ENCODE measurements at places on chromosomes 13 and 19. TPM values are rescaled to one million over a fixed set of nuclear protein-coding genes. Genes with fewer than 3 reads are reported as not detected.

Gene CEACAM16
- total RNA-seq, result not detected

Gene PABPC3
- 0.17 TPM for total RNA-seq

Gene IL4I1
- not detected for total RNA-seq

Gene AMER2
- total RNA-seq, result not detected

Gene PSPN
- total RNA-seq, result 0.94 TPM

Gene SIGLEC6
- total RNA-seq, result not detected

Gene JAK3
- total RNA-seq, result 8.2 TPM

Gene MYH14
- total RNA-seq, result 4.5 TPM

Gene CRLF1
- 2.3 TPM for total RNA-seq

Gene FOXA3
- total RNA-seq, result not detected

Gene DIS3
- total RNA-seq, result 42.1 TPM

Gene ZNF763
- 1.1 TPM for total RNA-seq

Gene TGDS
- total RNA-seq, result 12.0 TPM

Gene ADGRE1
- total RNA-seq, result not detected

Gene CCDC169
- total RNA-seq, result 3.1 TPM

Gene CEACAM20
- total RNA-seq, result not detected

Gene TMEM190
- not detected for total RNA-seq
